ENCODE measurements at places on chromosomes 5 and 9. TPM values are rescaled to one million over a fixed set of nuclear protein-coding genes. Genes with fewer than 3 reads are reported as not detected.

DNA sequence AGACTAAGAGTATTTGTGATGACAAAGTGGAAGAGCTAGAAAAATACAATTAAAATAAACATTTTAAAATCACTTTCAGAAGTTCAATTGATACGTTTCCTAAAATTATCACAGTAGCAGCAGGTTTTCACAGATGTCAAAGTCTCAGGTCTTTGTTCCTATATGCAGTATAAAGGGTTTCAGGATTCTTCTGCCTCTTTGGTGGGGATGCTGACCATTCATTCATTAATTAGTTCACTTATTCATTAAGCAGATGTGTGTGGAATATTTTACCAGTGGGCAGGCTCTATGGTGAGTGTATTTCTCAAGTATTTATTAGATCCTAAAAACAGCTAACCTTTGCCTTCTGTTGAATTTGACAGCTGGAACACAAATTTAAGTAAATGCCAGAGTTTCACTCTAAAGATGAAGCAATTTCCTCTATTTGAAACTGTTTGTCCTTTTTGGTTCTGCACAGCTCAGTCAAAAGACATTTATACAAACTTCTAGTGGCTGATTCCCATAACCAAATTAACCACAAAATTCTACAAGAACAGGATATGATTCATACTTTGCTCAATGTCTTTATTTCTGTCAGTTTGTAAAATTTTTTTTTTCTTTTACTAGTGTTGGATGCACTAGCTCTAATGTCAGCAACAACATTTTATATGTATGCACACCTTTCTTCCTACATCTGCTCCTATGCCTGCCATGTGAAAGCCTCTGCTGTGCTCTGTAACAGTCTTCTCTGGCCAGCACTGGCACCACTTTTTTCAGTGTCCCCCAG is 75.9 kb upstream of the PRR16 start:
- DNase-seq = no peak

- no peak for DNase-seq
These were observed 1.4 kb downstream of the ADAMTS2 start for GRCh38 chr5:179343719-179344430.

GRCh38 chr5:65149827-65150226 is 331.9 kb downstream of the ADAMTS6 start:
- no peak for DNase-seq

GRCh38 chr5:171323806-171324632 is 15.0 kb downstream of the TLX3 start:
- DNase-seq = no peak

GRCh38 chr9:137672907-137673791 is 54.3 kb downstream of the EHMT1 start:
- DNase-seq = no peak

PCDHGB5 gene
- 13.5 TPM for total RNA-seq

DNA sequence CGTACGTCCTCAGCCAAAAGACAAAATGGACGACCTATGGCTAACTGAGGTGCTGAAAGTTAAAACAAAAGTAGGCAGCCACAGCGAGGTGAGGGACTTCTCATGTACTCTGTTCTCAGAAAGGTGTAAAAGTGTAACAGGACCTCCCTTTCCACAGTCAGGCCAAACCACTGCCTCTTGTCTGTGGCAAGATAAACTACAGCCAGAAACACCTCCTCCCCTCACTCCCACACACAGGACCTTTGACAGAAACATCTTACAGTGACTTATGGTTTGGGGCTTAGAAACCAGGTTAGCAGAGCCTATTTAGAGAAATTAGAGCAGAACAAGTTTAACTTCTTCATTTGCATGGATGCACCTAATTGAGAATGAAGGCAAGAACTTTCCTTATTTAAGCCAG is 499.1 kb upstream of the GRIN3A start:
- DNase-seq = no peak

GRCh38 chr9:134863941-134864820 is 16.4 kb upstream of the FCN2 start:
- DNase-seq = no peak

DNA sequence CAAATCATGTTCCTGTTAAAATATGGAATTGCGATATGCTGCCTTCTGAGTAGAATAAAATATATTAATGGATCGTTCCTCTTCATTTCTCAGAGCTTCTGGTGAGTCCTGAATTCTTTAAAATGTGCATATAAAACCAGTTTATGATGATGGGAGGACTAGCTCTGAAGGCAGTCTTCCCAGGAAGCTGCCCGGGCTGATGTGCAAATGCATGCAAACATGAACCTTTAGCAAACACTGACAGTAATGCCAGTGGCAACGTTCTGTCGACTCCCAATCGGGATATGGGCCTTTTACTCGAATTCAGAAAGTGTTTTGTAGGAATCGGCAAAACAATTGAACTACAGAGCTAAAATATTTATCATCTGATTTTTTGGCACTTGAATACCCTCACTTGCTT is 93.6 kb downstream of the TLE4 start:
- DNase-seq = no peak

SLC36A3 gene
- total RNA-seq = not detected

DNA sequence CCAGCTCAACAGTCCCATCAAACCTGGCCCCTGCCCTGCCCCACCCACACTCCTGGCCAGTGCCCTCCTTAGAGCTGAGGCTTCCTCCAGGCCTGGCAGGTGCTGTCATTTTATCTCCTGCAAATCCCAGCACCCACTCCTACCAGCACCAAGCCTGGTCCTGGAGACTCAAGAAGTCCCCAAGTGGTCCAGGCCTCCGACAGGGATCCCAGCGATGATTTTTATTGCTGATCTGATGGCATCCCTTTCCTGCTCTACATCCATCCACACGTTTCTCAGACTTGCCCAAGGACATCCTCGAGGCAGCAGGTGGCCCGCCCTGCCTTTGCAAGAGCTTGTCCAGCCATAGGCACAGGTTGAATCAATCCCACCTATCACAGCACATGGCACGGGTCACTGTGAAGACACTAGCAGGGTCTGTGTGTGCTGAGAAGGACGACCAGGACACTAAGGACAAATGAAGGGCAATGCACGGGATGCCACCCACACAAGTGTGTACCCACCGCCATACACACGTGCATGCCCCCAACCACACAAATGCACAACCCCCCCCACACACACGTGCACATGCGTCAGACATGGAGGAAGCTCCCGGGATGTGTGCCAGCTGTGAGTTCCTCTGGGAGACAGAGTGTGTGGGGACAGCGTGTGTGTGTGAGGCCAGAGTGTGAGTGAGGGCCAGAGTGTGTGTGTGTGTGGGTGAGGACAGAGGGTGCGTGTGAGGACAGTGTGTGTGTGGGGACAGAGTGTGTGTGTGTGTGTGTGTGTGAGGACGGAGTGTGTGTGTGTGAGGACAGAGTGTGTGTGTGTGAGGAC is 62.4 kb upstream of the UBAC1 start:
- no peak for DNase-seq

DNA sequence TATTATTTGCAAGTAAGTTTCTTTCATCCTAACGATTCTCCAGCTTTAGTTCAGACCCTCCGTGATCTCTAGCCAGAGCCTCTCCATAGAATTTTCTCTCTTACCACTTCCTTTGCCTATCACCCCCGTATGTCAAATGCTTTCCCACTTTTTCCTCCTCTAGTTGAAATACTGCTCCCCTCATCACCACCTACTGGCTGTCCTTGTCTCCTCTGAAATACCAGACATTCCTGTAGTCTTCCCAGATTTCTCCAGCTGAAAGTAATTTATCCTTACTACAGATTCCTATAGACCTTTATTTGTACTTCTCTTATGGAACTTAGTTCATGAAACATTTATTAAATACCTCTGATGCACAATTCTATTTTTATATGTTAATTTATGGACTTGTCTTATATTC is 36.0 kb upstream of the GLIPR2 start:
- no peak for DNase-seq

GRCh38 chr5:169838688-169839087 is 141.6 kb downstream of the INSYN2B start:
- DNase-seq = no peak

- no peak for DNase-seq
These were observed 91.2 kb upstream of the PAM start for GRCh38 chr5:102663749-102664530.

DNA sequence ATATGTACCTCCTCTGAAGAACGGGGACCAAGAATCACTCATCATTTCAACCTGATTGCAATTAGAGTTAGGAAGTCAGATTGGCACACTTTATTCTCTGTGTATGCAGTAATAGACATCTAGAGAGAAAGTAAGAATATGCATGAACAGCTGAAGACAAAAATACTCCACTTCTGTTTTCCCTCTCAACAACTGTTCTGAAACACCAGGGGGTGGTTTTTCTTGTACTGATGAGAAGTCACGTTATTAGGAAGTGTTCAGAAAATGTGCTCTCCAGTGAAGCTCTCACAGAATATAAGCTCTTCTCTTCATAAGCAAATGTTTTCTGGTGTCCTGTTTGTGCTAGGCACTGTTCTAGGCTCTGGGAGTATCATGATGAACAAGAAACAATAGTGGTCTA is 531.7 kb upstream of the C9orf72 start:
- no peak for DNase-seq

- no peak for DNase-seq
These were observed 69.2 kb downstream of the SYK start for GRCh38 chr9:90870621-90871326.

KLHL3 gene
- total RNA-seq = 12.0 TPM

GRCh38 chr5:54311176-54311677 is 854 bp upstream of the ARL15 start:
- no peak for DNase-seq

- DNase-seq = no peak
These were observed 35.2 kb downstream of the ZCCHC9 start for GRCh38 chr5:81336556-81336955.
